D721Med (cell line): ENCODE measurements at places on chromosomes 5 and 9.

DNA sequence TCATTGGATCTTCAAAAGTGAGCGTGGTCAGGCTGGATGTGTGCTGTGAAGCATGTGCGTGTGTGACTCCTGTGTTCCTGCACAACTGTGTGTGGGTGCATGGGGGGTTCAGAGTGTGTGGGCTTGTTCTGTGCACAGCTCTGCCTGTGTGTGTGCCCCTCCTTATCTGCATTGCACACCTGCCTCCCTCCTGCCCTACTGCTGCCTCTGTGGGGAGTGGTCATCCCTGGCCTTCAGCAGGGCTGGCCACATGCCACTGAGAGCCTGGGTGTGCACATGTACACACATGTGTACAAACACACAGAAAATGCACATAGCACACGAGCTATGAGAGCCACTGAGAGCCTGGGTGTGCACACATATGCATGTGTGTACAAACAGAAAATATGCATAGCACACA, 92.1 kb downstream of the CACNA1B start:
- no peak for DNase-seq

DNA sequence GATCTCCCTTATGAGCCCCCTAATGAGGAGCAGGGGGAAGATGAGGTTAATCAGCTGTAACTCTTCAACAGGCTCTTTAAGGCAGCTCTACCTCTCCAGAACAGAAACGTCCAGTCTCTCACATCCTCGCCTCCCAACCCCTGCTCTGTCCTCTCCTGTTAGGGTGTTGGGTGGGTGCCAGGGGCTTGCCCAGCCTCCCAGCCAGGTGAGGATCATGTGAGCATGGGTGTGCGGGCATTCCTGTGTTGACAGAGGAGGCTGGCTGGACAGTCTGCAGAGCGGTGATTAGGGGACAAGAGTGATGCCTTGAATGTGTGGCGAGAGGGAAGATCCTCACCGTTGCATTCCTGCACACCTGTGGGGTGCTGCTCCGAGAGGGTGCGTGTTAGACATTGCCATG, 51.7 kb downstream of the CCDC180 start:
- no peak for DNase-seq

DNA sequence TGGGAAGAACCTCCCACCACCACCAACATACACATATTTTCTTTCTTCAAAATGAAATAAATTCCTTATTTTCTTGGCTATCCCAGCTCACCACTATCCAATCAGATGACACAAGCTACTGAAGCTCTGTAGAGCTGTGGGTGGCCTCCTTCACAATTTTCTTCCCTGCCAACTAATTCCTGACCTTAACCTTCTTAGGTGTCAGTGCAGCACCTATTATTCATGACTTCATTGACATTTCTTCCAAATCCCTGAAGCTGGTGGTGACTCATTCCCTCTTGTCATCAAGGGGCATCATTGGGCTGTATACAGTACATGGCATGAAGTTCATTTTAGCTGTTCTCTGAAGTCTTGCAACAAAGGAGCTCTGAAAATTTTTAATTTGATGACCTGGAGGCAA, 42.0 kb upstream of the ADRA1B start:
- no peak for DNase-seq

GRCh38 chr9:113482341-113482740, 18.8 kb downstream of the RGS3 start:
- no peak for DNase-seq

- DNase-seq = no peak
Measured at GRCh38 chr5:5374009-5374715, 48.3 kb upstream of the ICE1 start.

- no peak for DNase-seq
Measured at GRCh38 chr9:649128-650074, 192.1 kb upstream of the DMRT1 start.
